ENCODE measurements at places on chromosomes 13 and 19.

DNA sequence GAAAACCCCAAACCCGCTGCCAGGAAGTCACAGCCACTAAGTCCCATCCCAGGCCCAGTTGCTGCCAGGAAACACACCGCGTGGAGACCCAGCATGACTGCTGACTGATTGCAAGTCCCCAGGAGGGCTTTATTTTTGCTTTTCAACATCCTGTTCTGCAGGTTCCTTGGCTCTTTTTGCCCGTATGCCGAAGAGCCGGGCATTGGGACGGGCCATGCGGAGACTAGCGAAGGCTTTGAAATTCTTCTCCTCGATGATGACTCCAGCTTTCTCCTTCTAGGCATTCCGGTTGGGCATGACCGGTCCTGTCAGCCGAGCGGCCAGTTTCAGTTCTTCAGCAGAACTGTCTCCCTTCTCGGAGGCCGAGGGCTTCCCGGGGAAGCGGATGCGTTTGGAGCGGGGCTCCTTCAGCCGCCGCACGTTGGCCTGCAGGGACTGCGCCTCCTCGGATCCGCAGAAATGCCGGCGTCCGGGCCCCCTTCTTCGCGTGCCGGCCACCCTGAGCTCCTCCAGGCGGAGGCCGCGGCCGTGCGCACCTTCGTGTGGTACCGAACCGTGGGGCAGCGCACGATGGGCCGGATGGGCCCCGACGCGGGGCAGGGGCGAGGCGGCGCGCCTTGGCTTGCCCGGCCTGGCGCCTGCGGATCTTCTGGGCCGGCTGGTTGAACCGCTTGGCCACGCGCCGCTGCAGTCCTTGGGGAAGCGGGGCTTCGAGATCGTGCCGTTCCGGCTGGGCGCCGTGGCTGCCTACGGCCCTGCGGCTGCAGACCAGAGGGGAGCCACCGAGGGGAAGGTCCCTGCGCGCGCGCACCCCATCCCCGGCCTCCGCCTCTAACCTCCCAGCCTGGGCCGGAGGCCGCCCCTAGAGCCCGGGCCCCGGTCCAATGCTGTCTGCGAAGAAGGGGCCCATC, 15.2 kb downstream of the ZSCAN5C start:
- no peak for DNase-seq

- DNase-seq, result peak; percentile 65
Observed at GRCh38 chr19:8209462-8210378, 550 bp downstream of the CERS4 start.

- peak; percentile 52 for DNase-seq
Observed at GRCh38 chr19:4914736-4915501, 5.6 kb downstream of the UHRF1 start.

DNA sequence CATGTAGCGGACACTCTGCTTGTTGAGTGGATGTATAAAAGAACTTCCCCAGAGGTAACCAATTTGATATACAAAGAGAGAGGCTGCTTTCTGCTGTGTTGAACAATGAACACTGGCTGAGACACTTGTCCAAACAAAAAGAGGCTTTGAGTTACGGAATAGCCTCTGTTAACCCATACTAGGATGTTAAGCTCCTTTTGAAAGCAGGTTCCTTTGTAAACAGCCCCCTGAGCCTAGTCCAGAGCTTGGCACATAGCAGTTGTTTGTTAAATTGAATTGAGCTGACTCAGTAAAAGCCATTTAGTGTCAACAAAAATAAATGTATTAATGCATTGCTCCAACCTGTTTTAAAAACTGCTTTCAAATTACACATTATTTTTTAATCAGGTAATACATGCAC, 200.1 kb downstream of the MZT1 start:
- DNase-seq, result no peak

DNA sequence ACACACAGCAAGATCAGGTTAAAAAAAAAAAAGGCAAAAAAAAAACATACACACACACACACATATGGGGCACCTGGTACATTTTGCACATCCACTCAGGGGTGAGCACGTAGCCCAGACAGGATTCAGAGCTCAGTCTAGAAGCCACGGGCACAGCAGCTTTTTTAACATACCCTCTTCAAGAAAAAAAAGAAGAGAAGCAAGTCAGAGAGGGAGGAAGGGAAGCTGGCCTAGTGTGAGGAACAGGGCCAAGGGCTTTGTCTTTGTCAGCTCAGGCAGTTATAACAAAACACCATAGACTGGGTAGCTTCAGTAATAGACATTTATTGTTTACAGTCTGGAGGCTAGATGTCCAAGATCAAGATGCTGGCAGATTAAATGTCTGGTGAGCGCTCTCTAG, 2.3 kb upstream of the TPM4 start:
- no peak for DNase-seq

All from activated CD4-positive, CD25-positive, alpha-beta regulatory T cell (primary cell).